ENCODE measurements at places on chromosomes 16 and 17.
A peak's percentile ranks its signal among the peaks of the same experiment; 100 is the strongest.

- no peak for DNase-seq
Measured at GRCh38 chr17:550463-551180, 164.0 kb downstream of the VPS53 start.

DNA sequence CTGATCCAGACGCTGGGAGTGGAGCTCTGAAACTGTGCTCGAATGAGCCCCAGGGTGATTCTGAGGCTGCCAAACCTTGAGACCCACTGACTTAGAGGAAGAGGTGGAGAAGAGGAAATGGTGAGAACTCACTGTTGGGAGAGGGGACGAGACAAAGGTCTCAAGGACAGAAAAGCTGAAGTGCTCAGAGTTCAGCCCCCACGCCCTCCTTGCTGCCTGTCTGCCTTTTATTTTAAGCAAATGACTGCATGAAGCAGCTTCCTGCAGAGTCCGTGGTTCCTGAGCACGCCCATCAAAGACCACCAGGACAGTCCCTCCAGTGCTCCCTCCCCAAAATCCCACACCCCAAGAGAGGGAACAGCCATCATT, 20.4 kb downstream of the COTL1 start:
- DNase-seq: no peak

DNA sequence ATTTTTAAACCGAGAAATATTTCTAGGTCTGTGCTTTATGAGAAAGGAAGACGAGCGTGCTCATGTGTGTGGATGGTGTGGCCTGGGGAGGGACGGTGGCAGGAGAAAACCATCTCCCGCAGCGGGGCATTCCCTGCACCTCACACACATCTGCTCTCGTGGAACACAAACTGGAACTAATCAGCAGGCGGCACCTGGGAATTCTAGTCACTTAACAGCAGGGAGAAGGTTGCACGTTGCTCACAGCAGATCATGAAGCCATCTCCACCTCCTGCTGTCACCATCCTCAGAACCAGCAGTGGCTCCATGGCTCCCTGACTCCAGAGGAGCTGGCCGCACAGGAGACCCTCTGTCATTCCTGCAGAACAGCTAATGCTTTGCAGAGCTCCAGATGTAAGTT, 35.2 kb downstream of the ADCY9 start:
- no peak for DNase-seq

DNA sequence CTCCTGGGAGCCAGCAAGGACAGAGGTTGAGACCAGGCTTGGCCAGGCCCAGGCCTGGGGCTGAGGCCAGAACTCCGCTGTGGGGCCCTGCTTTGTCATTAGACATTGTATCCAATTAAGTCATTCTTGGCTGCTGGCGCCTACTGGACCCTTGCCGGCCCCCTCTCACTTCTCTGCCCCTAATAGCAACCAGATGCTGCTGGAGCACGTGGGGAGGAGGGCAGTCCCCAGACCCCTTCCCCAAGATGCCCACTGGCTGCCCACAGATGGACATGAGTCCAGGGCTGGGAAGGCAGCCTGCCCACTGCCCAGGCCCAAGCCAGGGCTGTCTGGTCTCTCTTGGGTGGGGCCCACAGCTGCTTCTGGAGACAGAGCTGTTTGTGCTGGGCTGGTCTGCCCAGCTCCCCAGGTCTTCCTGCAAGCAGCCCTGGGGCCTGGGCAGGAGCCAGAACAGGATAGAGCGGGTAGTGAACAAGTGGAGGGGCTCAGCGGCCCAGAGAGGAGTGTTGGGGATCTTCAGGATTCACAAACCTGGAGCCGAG, 7.8 kb downstream of the PLXDC1 start:
- no peak for DNase-seq

DNA sequence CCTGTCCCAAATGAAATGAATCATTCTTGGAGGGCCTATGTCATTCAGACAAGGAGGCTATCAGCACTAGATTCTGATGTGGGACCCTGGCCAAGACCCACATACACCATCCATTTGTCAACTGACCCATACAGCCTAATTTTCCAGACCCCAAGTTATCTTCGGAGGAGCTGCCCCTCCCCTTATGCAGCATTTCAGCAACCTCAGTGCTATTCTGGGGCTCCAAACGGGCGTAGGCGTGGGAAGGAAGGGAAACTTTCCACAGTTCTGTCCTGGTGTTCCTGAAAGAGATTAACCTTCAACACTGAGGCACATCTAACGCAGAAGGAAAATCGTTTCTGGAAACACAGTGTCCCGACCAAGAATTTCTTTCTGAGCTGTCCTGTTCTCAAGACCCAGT, 86.7 kb downstream of the MYH11 start:
- no peak for DNase-seq

- DNase-seq: no peak
Measured at GRCh38 chr16:75647112-75647491, 363 bp downstream of the KARS1 start.

DNA sequence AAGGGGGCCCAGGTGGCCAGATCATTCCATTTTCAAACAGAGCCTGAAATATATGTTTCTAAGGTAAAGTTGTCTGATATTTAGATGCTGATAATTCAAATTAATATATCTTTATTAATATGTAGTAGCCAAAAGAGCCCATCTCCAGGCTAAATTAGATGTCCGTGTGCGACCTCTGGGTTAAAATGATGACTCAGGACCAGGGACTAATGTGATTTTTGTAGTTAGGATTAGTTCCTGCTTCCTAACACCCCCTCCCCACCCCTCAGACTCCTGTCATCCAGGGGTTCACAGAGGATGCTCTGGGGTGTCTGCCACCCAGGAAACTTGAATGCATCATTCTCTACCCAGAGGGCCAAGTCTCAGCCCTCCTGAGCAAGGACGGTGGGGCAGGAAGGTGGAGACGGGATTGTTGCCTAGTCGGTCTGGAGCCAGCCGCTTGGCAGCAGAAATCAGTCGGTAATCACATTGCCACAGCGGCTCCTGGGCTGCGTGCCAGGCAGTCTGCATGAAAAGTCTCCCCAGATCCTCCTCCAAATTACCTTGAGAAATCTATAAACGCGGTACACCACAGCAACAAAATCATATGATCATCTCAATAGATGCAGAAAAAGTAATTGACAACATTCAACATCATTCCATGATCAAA, 29.8 kb downstream of the CNGB1 start:
- DNase-seq: peak; percentile 17

DNA sequence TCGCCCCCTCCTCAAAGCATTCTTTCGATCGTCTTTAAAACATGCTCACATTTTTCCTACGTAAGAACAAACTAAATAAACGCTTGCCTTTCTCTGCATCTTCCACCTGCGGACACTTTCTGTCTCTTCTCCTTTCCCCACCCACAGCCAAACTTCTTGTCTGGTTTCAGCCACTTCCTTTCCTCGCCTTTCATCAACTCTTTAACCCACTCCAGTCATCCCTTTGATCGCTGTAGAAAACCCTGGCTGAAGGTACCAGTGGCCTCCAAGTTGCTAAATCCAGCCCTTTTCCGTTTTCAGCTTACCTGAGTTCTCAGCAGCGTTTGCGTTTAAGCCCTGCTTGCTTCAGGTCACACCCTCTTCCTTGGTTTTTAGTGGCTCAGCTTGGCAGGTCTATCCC, 483 bp downstream of the RPA1 start:
- DNase-seq: no peak

DNA sequence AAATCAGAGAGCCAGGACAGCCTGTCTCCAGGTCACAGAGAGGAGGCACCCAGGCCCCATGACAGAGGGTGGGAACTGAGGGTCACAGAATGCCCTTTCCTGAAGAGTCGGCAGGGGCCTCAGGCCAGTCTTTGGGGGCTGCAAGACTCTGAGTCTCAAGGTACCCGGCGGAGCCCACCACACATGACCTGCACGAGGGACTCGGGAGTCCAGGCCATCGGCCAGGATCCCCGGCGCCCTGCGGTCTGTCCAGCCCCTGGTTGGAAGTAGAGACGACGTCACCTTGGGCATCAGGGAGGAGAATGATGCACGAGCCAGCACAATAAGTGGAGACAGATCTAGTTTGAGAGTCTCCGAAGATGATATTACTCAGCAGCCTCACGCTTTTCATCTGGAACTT, 234.7 kb upstream of the SDK2 start:
- DNase-seq: no peak

DNA sequence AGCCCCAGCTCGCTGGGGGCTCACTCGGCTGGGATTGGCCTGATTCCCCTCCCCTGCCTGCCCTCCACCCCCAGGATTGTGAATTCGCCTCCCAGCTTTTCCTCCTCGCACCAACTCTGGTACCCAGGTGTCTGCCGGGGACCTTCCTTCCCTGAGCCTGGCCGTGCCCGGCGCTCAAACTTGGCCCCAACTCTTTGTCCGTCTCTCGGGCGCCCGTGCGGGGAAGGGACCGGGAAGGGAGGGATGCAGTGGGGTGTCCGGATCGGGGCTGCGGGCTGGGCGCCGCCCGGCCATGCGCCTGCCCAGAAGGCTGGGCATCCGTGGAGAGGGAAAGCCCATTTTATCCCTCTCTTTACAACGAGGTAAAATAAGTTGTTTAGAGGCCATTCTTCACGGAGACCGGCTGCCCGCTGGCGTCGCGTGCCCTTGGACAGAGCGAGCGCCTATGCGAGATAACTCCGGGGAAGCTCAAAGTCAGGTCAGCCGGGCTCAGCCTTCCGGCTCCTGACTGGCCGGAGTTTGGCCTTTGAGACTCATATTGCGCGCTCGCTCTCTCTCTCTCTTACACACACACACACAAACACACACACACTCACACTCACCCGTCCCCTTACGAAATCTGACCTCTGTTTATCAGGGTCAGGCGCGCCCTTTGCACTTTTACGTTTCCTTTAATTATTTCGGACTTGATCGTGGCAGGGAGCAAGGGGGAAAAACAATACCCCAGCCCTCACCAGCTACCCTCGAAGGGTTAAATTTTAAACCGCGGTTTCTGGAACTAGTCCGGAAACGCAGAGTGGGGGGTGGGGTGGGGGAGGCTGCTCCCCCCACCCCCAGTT, 774 bp upstream of the MAF start:
- DNase-seq: no peak

DNA sequence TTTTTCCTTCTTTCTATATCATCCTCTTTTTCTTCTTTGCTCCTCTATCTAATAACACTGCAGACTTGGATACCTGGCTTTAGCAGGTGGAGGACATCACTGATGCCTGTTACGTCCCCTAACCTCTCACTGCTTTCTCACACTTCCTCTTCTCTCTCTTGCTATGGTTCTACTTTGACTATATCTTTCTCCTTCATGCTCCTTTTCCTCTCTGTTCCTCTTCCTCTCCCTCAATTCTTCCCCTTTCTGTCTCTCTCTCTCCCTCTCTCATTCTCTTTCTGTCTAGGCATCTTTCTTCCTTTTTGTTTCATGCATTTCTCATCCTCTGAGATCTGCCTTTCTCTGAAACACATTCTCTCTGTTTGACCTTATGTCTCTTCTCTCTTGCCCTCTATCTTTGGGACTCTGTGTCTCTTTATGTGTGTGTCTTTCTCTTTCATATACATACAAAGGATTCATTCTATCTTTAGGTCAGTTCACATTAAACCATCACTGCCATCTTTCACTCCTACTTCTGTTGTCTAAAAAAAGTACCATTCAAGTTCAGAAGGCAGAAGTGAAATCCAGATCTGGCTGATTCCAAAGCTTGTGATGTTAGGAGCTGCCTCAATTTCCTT, 353.7 kb downstream of the SHISA9 start:
- DNase-seq: no peak

DNA sequence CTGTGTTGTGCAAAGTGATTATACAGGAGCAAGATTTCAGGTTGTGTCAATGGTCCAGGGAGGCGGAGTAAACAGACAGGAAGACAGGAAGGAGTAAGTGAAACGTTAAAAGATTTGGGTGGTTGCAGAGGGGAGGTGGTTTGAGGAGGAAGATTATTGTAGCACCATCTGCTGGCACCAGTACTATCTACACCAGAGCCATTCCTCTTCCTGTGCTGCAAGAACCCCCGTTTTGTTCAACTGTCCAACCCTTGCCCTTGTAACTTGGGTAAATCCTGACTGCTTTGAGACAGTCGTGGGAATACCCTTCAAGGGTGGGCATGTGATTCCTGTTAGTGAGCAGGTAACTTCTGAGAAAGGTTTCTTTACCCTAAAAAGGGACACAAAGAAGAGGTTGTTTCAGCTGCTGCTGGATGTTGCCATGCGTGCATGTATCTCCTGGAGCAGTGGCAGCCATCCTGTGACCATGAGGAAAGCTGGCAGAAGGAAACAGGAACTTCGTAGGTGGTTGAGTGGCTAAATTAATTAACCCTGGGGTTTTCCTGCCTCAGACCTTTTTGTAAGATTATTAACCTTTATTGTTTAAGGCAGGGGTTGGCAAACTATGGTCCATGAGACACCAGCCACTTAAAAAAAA, 124.1 kb downstream of the PRKCA start:
- DNase-seq: no peak

GRCh38 chr16:79188115-79188738, 412.3 kb downstream of the MAF start:
- DNase-seq: no peak

GRCh38 chr17:40558300-40558889, 6.9 kb downstream of the CCR7 start:
- no peak for DNase-seq

GRCh38 chr17:50758524-50758923, 8.8 kb downstream of the ANKRD40CL start:
- no peak for DNase-seq

DNA sequence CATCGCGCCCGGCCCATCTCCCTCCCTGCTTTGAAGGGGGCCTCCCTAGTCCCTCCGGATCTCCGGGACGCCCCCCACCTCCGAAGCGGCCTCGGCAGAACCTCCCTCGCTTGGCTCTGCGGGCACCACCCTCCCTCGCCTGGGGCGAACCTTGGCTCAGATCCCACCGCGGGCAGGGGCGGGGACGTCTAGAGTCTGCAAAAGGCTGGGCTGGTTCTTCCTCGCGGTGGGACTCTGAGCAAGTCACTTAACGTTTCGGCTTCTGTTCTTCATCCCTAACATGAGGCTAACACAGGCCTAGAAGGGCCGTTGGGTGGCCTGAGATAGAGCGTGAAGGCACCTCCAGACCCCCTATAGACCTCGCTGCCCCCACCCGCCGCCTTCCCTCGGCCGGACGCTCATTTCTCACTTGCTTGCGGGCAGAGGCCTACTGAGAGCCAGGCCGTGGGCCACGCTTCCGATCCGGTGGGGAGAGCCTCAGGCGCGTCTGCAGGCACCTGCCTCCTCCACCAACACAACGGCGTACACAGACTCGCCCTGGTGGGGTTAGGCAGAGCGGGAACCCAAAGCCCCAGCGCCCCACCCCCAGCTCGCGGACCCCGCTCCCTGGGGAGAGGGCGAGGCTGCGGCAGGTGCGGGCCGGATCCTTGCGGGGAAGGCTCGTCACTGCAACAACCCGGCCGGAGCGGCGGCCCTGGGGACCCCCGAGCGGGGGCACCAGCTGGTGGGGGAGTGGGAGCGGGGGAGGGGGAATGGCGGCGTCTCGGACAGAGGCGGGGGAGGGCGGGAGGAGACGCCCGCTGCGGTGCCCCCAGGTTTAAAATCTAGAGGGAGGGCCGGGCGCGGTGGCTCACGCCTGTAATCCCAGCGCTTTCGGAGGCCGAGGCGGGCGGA, 5.4 kb downstream of the MYO1C start:
- DNase-seq: no peak

- DNase-seq: no peak
Measured at GRCh38 chr17:14204546-14204945, 32.1 kb downstream of the CDRT15 start.

DNA sequence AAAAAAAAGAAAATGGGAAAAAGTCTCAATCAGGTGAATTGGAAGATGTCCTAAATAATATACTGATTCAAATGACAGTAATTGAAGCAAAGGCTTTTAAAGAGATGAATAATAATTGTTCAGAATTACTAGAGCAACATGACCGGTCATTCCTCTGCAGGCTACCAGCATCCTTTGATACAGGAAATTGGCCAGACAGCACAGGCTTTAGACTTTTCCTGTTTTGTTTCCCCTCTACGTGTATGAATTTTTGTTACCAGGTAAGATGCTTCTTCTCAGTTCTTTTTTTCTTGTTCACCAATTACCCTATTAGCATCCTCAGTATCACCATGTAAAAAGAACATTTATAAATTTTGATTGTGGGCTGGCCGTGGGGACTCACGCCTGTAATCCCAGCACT, 77.5 kb downstream of the RPGRIP1L start:
- DNase-seq: no peak
